ENCODE measurements at places on chromosomes 16 and 17. TPM values are rescaled to one million over a fixed set of nuclear protein-coding genes. Genes with fewer than 3 reads are reported as not detected.

The FZD2 gene
- total RNA-seq, result not detected

DNA sequence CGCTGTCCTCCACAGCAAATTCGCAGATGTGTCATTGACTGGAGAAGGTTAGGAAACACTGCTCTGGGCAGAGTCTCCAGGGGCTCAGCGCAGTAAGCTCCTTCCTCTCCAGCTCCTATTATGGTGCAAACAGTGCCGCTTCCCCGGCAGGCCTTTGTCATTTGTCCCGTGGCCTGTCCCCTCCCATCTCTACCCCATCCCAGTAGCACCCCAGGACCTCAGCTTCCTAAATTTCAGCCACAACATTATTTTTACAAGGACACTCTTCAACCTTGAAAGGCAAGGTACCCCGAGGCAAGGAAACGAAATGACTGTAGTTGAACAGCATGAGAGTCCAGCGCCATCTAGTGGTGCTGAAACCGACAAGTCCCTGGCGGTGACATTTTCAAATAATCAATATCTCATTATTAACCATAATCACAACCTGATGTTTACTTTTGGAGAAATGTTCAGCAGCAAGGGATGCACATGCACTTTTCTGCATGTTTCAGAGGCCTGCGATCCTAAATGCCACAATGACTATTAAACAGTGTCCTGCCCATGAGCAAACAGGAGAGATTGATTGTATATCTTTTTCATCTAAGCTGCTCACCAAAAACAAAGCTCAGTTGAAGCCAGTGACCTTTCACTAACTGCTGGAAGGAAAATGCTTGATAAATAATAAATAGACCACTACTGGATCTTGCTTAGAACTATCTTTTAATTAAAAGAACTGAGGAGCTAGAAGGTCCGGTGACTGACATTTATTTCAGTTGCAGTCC, 16.5 kb downstream of the MRPS23 start:
- no peak overlapping the region for H3K4me3 ChIP-seq
- DNase-seq, result peak; percentile 58
- H3K27ac ChIP-seq, result no peak overlapping the region
- H3K4me1 ChIP-seq, result peaks cover 10% of the 10 kb centered on the region
- no peaks in the 10 kb centered on the region for H3K27me3 ChIP-seq

- H3K4me3 ChIP-seq, result peak overlapping the region; percentile 57
- no peaks in the 10 kb centered on the region for H3K27me3 ChIP-seq
- DNase-seq, result no peak
- peaks cover 33% of the 10 kb centered on the region for H3K4me1 ChIP-seq
- peak overlapping the region; percentile 71 for H3K27ac ChIP-seq
- no peaks in the 10 kb centered on the region for H3K36me3 ChIP-seq
These were observed 1.1 kb downstream of the RARA start for GRCh38 chr17:40309949-40310510.

The TBC1D3H gene
- total RNA-seq, result not detected

The BAIAP2 gene
- total RNA-seq, result 13.9 TPM

GRCh38 chr16:72560617-72561016, 388.7 kb upstream of the PMFBP1 start:
- H3K27me3 ChIP-seq, result no peaks in the 10 kb centered on the region
- no peak overlapping the region for H3K27ac ChIP-seq
- no peaks in the 10 kb centered on the region for H3K4me1 ChIP-seq
- no peak overlapping the region for H3K4me3 ChIP-seq

The TPSG1 gene
- total RNA-seq, result not detected

DNA sequence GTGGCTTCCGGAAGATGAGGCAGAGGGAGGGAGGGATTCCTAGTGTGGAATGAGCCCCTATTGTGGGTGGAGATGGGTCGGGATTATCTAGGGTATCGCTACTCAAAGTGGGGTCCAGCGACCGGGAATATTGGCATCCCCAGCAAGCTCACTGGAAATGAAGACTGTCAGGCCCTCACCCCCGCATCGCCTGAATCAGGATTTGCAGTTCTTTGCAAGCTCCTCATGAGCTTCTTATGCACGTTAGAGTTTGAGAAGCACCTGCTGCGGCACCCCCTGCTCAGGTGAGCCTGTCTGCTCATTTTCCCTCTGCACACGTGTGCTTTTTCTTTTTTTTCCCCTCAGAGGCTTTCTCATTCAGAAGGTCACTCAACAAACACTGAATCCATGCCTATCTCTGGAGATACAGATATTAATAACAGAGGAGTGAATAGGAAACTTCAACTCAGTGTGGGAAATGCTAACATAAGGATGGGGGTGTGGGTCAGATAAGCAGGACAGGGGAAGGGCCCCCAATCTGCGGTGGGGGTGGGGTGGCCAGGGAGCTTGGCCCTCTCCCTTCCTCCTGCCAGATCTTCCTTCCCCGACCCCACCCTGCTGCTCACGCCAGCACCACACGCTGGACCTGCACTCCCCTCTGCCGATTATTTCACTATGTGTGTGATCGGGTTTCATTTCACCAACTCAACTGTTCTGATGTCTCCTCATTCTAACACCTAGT, 67.7 kb upstream of the NFAT5 start:
- no peak for DNase-seq
- H3K27me3 ChIP-seq, result peaks cover 4% of the 10 kb centered on the region
- no peak overlapping the region for H3K27ac ChIP-seq
- peaks cover 3% of the 10 kb centered on the region for H3K4me1 ChIP-seq

DNA sequence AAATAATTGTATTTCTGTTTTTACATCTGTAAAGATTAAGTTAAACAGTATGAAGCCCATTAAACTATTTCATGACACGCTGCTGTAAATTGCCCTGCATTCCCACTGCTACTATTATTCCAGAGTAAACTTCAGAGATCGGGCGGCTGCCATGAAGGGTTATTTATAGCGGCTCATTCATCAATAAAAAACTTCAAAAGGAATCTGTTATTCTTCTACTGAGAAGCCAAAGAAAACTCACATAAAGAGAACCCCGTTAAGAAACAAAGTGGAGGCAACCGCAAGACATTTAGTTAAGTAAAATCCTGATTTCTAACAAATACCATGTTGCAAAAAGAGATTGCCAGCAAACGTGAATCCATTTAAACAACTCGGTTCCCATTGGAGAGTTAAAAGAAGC, 16.4 kb downstream of the FOXL1 start:
- DNase-seq, result no peak
- peaks cover 4% of the 10 kb centered on the region for H3K36me3 ChIP-seq
- H3K4me1 ChIP-seq, result no peaks in the 10 kb centered on the region
- no peak overlapping the region for H3K27ac ChIP-seq
- H3K27me3 ChIP-seq, result peaks cover 37% of the 10 kb centered on the region

DNA sequence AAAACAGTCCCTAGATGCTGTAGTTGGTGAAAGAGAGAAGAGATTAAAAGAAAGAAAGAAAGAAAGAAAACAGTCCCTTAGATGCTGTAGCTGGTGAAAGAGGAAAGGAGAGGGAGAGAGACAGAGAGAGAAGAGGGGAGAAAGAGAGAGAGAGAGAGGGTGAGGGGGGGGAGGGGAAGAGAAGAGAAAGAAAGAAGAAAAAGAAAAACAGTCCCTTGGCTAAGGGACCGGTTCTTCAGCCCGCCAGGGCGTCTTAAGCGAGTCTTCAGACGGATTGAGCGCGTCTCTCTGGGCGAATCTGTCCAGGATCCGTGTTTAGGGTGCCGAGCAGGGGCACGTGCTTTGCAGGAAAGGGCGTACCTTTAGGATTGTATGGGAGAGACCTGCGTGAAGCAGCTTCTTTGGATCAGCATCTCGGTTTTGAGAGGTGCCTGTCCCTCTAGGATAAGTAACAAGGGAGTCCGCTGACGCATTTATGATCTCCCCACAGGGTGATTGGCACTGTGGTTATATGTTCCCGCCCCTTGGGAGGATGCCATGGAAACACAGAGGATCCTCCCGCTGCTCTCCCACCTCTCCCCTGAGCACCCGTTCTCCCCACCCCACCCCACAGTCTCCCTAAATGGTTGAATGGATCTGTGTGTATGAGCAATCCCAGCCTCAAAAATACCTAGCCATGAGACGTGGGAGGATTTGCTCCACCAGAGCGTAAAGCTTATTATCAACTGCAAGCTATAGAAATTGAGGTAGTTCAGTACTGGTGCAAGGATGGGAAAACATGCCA, 16.7 kb downstream of the GNGT2 start:
- H3K4me1 ChIP-seq, result peaks cover 28% of the 10 kb centered on the region
- H3K27me3 ChIP-seq, result peaks cover 7% of the 10 kb centered on the region
- no peak for DNase-seq

The SLC47A1 gene
- not detected for total RNA-seq

DNA sequence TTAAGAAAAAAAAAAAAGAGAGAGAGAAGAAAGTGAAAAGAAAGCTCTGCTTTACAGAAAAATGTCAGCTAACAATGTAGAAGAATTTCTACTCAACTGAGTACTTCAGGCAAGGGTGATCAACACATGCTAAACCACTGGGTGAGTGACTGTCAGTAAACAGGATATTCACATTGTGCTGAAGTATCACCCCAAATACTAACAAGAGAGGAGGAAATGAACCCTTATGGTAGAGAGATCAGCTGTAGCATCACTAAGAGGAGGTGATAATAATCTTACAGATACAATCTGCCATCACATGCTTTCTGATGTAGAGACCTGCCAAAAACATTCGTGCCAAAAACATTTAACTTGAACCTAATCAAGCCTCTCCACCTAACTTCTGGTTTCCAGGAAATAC, 30.7 kb upstream of the ICAM2 start:
- H3K36me3 ChIP-seq, result peaks cover 6% of the 10 kb centered on the region
- peak overlapping the region; percentile 95 for H3K27ac ChIP-seq
- H3K4me3 ChIP-seq, result peak overlapping the region; percentile 55
- peaks cover 37% of the 10 kb centered on the region for H3K4me1 ChIP-seq

- H3K27me3 ChIP-seq, result no peaks in the 10 kb centered on the region
- DNase-seq, result peak; percentile 1
- peaks cover 54% of the 10 kb centered on the region for H3K4me1 ChIP-seq
These were observed 7.6 kb downstream of the TBKBP1 start for GRCh38 chr17:47701608-47702007.

- H3K4me3 ChIP-seq, result no peak overlapping the region
- DNase-seq, result no peak
- no peaks in the 10 kb centered on the region for H3K36me3 ChIP-seq
These were observed 15.7 kb downstream of the BCAR1 start for GRCh38 chr16:75235721-75236193.

The CCT6B gene
- 3.5 TPM for total RNA-seq

The CES5A gene
- not detected for total RNA-seq

DNA sequence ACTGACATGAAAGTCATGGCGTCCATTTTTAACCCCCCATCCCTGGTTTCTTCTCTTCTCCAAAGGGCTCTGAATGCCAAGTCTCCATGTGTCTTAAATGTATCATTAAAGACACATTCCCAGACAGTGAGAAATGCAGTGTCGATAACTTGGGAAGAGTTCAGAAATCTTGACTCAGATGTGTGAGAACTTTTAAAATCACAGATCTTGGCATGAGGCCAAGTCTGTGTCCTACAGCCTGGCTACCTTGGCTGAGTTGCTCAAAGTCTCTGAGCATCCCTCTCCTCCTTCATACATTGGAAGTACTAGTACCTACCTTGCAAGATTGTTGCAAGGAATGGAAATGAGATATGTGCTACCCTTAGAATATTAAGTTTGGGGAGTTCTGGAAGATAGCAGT, 1046.5 kb upstream of the RBFOX1 start:
- no peaks in the 10 kb centered on the region for H3K27me3 ChIP-seq
- no peak overlapping the region for H3K4me3 ChIP-seq
- H3K4me1 ChIP-seq, result no peaks in the 10 kb centered on the region
- no peak overlapping the region for H3K27ac ChIP-seq
- H3K36me3 ChIP-seq, result no peaks in the 10 kb centered on the region

- H3K36me3 ChIP-seq, result no peaks in the 10 kb centered on the region
- no peaks in the 10 kb centered on the region for H3K27me3 ChIP-seq
- no peaks in the 10 kb centered on the region for H3K4me1 ChIP-seq
These were observed 73.8 kb downstream of the TOX3 start for GRCh38 chr16:52473096-52473495.

DNA sequence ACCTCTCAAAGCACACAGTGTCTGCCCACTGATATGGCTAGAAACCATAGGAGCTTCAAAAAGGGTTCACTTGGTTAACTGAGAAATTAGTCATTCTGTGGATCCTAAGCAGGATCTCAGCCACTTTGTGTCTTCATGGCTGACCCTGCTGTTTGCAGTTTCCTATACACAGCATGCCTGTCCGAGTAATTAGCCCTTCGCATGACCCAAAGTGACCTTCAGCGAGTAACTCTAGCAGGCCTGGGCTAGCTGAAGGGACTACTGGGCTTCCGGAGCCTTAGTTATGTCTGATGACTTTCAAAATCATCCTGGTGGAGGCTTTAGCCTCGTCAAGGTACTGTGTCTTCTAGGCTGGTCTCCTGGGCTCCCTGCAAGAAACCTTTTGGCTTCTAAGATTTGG, 28.9 kb upstream of the FBXW10B start:
- no peaks in the 10 kb centered on the region for H3K36me3 ChIP-seq
- H3K4me1 ChIP-seq, result peaks cover 9% of the 10 kb centered on the region
- DNase-seq, result no peak
- no peak overlapping the region for H3K27ac ChIP-seq

GRCh38 chr17:55210292-55210691, 54.5 kb upstream of the HLF start:
- H3K27me3 ChIP-seq, result no peaks in the 10 kb centered on the region
- peaks cover 4% of the 10 kb centered on the region for H3K4me1 ChIP-seq
- no peak overlapping the region for H3K27ac ChIP-seq
- H3K4me3 ChIP-seq, result no peak overlapping the region

DNA sequence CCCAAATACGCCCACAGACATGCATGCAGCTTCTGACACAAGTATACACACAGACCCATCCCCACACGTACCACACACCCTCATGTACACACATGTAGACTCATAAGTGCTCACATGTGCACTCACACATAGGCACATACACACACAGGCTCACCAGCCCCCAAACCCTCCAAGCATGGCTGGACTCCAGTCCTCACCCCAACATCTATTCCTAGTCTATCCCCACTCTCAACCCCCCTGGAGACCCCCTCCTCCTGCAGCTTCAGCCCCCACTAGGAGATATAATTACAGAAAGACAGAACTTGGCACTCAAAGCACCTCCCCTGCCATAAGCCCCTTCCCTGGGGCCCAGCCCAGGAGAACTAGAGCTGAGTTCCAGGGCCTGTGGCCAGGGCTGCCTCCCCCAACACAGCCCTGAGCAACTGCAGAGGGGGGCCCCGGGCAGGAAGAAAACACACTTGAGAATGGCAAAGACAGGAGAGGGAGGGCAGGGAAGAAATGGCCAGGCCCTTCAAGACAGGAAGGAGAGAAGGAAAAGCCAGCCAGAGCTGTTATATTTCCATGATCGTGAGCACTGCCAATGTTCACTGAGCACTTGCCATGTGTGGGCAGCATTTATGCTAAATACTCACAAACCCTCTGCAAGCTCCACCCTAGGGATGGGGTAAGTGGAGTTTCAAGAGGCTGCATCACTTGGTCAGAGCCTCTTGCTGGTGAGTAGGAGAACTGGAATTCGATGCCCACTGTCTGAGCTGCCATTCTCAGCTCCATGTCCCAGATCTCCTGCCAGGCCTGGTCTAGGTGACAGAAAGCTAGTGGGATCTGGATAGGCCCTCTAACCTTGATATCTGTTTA, 224.5 kb downstream of the ZNF423 start:
- no peaks in the 10 kb centered on the region for H3K4me1 ChIP-seq
- no peak for DNase-seq
- no peaks in the 10 kb centered on the region for H3K36me3 ChIP-seq
- H3K27me3 ChIP-seq, result peaks cover 7% of the 10 kb centered on the region

The ZG16 gene
- total RNA-seq, result not detected

GRCh38 chr16:28189245-28189644, 22.5 kb downstream of the XPO6 start:
- H3K27ac ChIP-seq, result peak overlapping the region; percentile 98
- peak overlapping the region; percentile 88 for H3K4me3 ChIP-seq
- H3K36me3 ChIP-seq, result no peaks in the 10 kb centered on the region
- no peaks in the 10 kb centered on the region for H3K27me3 ChIP-seq
- peaks cover 64% of the 10 kb centered on the region for H3K4me1 ChIP-seq

The KRTAP4-5 gene
- not detected for total RNA-seq

- no peaks in the 10 kb centered on the region for H3K4me1 ChIP-seq
- no peaks in the 10 kb centered on the region for H3K27me3 ChIP-seq
- DNase-seq, result no peak
- no peaks in the 10 kb centered on the region for H3K36me3 ChIP-seq
These were observed 8.4 kb upstream of the PLEKHG4 start for GRCh38 chr16:67270931-67271338.
